ENCODE measurements at places on chromosomes 6 and 20.

GRCh38 chr6:36160147-36160760, 29.9 kb downstream of the MAPK13 start:
- no peak for DNase-seq

GRCh38 chr20:33630507-33630906, 31.6 kb upstream of the C20orf144 start:
- no peak for DNase-seq

GRCh38 chr6:108983151-108983550, 111.5 kb downstream of the SESN1 start:
- no peak for DNase-seq

- DNase-seq, result no peak
Observed at GRCh38 chr6:163309491-163310026, 105.0 kb upstream of the QKI start.

- no peak for DNase-seq
Observed at GRCh38 chr6:133100865-133101264, 140.3 kb upstream of the EYA4 start.

DNA sequence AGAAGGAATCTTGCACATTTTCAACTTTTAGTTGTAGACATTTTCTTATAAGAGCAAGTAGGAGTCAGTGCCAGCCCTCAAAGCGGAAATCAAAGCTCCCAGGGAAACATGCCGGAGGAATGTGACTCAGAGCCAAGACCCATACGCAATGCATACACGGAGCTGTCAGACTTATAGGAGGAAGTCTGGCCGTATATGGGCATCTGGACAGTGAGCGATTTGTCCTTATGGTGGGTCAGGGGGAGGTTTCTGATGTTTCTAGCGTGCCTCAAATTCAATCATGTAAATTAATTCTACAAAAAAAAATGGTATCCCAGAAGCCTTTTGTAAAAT, 3.6 kb upstream of the CCN2 start:
- DNase-seq, result no peak

DNA sequence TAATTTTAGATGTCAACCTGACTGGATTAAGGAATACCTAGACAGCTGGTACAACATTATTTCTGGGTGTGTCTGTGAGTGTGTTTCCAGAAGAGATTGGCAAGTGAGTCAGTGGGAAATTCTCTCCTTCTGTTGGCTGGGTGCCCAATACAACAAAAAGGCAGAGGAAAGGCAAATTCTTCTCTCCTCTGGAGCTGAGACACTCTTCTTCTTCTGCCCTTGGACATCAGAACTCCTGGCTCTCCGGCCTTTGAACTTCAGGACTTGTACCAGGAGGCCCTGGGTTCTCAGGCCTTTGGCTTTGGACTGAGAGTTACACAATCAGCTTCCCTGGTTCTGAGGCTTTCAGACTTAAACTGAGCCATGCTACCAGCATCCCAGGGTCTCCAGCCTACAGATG, 7.8 kb upstream of the BTN3A1 start:
- DNase-seq, result no peak

DNA sequence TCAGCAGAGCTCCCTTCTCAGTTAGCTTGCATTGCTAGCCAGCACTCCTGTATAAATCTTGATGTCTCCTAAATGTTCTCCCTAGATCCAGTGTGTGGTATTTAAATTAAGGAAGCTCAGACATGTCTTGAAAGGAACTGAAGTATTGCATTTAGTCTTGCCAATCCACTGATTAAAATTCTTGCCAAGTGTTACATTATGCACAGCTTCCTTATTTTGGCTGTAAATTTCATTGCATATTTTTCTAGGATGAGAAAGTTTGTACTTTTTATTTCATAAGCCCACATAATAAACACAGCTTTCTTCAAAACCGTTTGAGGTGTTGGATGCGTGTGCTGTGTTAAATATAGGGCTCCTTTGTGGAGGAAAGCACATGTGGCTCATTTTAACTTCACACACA, 329.8 kb upstream of the FLRT3 start:
- no peak for DNase-seq
